ENCODE measurements at places on chromosomes 7 and 10.

GRCh38 chr10:33174674-33175434 lies 159.6 kb downstream of the NRP1 start:
- DNase-seq = no peak

- no peak for DNase-seq
Observed at GRCh38 chr7:116405810-116406209, 93.7 kb upstream of the CAV2 start.

DNA sequence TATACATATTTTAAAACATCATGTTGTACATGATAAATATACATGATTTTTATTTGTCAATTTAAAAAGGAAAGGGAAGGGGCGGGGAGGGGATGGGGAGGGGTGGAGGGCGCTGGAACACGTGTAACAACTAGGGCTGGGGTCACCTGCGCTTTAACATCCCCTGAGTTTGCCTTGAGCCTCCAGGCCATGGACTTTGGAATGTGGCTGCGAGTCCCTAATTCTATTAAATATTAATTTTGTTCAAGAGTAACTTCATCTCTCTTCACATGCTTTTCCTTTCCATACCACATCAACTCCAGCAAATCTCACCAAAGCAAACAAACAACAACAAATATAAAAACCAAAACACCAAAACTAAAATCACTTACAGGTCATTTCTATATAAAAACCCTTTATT lies 10.6 kb downstream of the IFIT5 start:
- DNase-seq = no peak

GRCh38 chr7:155300641-155301452 lies 3.2 kb downstream of the INSIG1 start:
- DNase-seq = no peak

GRCh38 chr7:142711746-142712616 lies 37.3 kb upstream of the PRSS1 start:
- no peak for DNase-seq

GRCh38 chr7:138435231-138435919 lies 24.7 kb upstream of the TRIM24 start:
- DNase-seq = no peak

DNA sequence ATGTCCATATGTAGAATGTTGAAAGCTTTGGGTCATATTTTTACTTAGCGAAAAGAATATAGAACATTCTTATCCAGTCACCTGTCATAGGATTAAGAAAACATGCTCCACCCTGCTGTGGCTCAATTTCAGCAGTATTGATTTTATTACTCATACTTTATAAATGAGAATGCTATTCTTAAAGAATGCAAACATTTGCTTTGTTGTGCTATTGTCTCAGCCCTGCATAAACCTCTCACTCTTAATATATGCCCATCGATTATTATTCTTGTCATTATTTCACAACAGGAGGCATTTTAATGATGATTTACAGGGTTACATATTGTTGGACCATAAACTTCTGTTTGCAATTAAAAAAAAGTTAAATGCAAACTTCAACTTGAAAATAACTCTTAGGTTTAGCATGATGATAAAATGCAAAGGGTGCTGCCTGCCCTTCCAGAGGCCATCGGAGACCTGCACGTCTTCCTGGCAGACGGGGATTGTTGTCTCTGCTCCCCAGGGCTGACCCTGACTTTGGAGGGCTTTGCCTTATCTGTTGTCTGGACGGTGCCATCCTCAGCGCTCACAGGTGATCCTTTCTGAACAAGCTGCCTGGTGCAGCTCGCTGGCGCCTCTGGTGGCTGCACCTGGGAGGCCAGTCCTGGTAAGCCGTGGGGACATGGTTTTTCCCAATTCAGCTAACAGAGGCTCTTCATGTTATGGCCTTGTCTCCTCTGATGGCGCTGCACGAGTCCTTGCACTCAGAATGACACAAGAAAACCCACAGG lies 50.0 kb upstream of the SHH start:
- DNase-seq = no peak
